BJ (cell line): ENCODE measurements at places on chromosomes 11 and 22.

- no peak for DNase-seq
Measured at GRCh38 chr11:112226831-112227401, 688 bp downstream of the PTS start.

- peak; percentile 3 for DNase-seq
Measured at GRCh38 chr11:16981651-16982194, 32.5 kb downstream of the PLEKHA7 start.

- DNase-seq, result no peak
Measured at GRCh38 chr11:112477581-112478317, 217.1 kb upstream of the PLET1 start.

DNA sequence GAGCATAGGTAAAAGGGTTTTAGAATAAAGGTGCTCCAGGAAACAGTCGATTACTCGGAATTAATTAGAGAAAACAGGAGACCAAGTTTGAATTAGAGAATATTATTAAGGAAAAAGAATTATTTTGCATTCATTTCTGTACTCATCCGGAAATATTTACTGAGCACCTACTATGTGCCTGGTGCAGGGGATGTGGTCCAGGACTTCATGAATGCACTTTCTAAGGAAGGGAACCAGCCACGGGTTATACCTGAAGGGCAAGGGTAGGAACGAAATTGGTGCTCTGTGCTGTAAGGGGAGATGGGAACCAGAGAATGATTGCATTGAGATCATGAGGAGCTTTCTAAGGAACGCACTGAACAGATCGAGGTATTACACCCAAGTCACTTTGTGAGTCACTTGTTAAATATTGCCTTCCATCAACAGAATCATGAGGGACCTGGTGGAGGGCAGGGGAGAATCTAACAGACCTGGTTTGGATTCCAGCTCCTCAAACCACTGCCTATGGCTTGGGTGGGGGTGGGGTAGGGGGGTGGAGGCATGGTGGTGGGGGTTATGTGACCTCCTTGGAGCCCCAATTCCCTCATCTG lies 40.9 kb downstream of the C11orf96 start:
- no peak for DNase-seq

GRCh38 chr11:62925745-62926679 lies 4.8 kb upstream of the CHRM1 start:
- no peak for DNase-seq

- DNase-seq, result no peak
Measured at GRCh38 chr11:113182288-113182687, 132.1 kb upstream of the TTC12 start.

- no peak for DNase-seq
Measured at GRCh38 chr11:85749884-85750283, 61.1 kb downstream of the SYTL2 start.

- no peak for DNase-seq
Measured at GRCh38 chr11:48051217-48051830, 71.0 kb downstream of the PTPRJ start.

DNA sequence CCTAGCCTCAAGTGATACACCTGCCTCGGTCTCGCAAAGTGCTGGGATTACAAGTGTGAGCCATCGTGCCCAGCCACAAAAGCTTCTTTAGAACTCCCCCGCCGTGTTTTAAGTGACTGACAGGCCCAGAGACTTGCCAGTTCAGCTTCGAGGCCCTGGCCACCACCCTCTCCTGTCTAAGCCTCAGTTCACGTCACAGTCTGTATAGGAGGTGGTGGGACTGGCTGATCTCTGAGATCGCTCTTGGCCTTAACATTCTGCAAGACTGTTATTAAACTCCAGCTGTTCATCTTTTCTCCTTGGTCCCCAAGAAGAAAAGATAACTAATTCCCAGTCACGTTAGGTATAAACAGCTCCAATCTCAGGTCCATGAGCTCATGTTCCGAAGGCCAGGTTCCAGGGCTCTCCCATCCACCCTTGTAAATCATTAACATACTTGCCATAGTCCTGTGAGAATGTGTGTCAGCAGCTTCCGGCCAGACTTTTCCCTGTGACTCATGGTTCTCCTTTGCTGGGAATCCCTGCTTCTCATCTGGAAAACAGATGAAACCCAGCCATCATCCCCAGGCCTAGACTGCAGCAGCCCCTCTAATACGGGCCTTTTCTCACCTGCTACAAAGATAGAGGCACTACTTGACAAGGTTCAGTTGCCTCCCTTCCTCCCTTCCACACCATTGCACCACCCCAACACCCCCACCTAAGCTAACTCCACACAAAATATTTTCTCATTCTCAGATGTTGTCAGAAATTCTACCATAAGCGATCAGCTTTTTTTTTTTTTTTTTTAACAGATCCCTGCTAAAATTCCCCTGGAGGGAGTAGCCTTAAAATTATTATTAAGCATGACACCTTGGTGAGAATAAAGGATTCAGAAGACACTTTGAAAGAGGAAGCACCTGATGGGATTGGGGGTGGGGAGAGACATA lies 5.6 kb upstream of the KIAA0930 start:
- DNase-seq, result peak; percentile 97

DNA sequence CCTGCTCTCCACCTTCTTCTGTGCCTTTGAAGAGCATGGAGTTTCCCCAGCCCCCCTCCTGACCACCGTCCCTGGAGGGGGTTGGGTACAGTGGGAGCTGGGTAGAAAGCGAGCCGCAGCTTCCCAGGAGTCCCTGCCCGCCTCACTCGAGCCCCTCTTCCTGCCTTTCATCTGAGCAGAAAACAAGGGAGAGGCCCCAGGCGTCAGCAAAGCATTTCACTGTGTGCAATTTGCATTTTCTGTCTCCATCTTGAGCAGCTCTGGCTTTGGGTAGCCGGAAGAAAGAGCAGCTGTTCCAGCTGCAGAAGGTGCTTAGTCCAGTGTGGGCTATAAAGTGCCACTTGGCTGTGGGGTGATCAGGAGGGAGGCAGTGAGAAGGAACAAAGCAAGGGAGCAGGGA lies 229.7 kb downstream of the CEP164 start:
- no peak for DNase-seq

DNA sequence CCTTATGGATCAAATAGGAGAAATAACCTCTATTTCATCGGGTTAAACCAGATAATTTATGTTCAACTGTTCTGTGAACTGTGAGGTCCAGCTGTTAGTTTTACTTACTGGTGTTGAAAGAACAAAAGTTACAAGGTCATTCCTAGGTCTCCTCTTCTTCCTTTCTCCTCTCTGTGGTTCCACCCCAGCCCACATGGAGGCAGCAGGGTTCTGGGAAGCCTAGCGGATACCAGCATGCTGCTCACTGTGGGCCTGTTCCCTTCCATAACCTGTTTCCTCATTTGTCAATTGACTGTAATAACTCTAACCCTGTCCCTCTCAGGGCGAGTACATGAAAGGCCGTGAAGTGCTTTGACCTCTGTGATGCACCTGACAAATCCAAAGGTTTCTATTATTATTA lies 27.8 kb downstream of the RELT start:
- no peak for DNase-seq

- no peak for DNase-seq
Measured at GRCh38 chr11:2763984-2764383, 64.2 kb upstream of the KCNQ1OT1 start.

- no peak for DNase-seq
Measured at GRCh38 chr11:88326099-88326498, 11.4 kb downstream of the CTSC start.

DNA sequence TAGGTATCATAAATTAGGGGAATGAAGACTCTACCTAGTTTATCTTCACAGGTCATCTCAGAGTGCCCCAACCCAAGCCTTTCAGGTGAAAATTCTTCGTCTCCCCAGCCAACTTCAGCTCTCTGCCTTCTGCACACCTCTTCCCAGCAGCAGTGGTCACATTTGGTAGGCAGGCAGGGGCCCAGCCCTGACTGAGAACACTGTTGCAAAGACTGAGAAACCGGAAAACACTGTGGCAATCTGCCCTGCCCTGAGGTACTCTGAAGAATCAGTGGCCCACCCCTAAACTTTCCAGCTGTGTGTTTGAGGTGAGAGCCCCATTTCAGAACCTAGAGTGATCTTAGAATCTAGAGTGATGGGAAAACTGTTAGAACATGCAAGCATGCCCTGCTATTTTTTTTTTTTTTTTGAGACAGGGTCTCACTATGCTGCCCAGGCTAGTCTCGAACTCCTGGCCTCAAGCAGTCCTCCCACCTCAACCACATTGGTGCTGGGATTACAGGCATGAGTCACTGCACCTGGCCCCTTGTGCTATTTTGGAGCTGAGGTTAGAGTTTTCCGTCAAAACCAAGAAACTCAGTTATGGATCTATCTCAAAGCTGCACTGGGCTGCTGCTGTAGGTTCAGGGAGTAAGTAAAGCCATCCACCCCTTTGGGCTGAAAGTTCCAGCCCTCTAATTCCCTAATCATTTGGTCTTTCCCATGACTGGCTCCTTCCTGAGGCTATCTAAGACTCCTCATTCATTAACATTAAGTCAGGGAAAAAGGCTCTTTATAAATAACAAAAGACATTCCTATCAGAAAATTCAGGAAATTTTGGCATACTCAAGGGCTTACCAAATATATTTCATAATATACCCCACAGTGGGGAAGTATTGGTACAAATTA lies 1.7 kb upstream of the LDHA start:
- no peak for DNase-seq

DNA sequence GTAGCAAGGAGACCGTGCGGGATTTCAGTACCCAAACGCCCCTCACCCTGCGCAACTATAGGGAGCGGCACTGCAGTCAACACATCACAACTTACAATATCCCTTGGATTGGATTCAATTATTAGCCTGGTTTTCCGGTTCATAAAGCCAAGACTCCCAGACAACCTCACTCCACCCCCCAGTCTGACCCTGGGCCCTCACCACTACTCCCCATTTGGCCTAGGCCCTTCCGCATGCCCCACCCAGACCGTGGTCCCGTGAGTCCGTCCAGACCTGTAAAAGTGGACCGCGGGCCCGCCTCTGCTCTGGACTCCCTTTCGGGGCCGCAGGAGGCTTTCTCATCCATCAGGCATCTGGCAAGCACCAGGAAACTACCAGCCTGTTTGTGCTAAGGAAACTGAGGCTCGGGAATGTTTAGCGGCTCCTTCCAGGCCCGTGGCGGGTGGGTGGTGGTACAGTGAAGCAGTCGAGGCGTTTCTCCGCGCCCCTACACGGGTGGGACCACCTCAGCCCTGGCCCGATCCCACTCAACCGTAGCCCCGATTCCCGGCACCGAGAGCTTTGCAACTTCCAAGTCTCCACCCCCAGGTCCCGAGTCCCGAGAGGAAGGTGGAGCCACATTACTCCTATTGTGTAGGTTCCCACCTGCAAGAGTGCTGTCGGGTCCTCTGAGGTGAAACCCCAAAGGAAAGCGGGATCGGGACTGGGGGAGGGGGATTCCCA lies 679 bp upstream of the DPP3 start:
- peak; percentile 2 for DNase-seq

DNA sequence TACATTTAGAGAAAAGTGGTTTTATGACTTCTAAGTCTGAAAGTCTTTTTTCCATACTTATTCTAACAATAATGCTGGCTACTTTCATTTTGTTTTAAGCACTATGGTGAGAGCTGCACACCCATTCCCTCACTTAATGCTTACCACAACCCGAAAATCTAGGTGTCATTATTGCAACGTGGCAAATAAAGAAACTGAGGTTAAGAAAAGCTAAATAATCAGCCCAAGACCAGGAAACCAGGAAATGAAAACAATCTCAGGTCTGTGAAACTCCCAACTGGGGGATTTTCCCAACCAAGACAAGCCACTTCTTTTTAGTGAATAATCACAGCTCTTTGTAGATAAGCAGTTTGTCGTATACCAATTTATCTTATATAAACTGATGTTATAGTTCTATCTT lies 126.3 kb downstream of the SLC1A2 start:
- no peak for DNase-seq

- no peak for DNase-seq
Measured at GRCh38 chr11:111421251-111421650, 42.2 kb upstream of the POU2AF1 start.

DNA sequence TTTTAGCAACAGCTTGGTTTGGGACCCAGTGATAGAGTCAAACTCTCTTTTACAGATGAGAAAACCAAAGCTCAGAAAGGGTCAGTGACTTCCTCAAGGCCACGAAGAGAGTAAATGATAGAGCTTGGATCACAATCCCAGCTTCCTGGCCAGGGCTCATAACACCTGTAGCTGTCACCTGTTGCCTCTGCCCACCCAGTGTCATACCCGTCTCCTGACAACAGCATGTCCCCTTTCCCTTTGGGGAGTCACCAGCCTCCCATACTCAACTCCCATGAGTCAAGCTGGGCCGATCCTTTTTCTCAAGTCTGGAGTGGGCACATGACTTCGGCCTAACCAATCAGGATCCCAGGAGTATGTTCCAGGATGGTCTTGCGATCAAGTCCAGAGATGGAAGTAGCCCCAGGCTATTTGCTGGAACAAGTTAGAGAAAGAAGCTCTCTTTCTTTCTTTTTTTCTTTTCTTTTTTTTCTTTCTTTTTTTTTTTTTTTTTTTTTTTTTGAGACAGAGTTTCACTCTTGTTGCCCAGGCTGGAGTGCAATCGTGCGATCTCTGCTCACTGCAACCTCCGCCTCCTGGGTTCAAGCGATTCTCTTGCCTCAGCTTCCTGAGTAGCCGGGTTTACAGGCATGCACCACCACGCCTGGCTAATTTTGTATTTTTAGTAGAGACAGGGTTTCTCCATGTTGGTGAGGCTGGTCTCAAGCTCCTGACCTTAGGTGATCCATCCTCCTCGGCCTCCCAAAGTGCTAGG lies 27.8 kb upstream of the MYH9 start:
- no peak for DNase-seq

DNA sequence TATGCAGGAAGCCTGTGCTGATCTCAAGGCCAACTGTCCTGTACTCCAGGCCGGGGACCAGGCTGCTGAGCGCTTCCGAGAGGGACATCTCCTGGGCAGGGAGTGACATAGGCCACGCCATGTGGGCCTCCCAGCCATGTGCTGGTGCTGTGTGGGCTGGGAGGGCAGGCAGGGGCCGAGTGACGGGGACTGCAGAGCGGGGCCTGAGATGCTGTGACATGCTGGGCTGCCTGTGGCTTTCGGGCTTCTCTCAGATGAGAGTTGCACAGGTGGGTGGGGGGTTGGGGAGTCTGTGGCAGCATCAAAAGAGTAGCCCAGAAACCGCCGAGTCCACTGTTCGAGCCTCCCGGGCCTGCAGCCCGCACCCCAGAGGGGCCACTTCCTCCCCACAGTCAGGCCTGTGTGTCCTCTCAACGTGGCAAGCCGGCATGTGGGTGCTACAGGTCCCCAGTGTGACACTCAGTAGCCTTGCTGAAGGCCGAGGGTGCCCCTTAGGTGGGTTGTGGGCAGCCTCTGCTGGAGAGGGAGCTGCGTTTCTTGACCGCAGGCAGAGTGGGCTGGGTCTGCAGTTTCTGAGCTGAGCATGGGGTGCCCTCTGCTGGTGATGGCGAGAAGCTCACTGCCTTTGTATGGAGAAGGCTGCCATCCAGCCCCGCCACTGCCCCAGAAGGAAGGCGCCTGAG lies 101.2 kb downstream of the BCR start:
- DNase-seq, result no peak

GRCh38 chr11:16082095-16083055 lies 274.0 kb downstream of the SOX6 start:
- DNase-seq, result no peak

GRCh38 chr11:9708544-9708943 lies 44.7 kb downstream of the SWAP70 start:
- DNase-seq, result no peak

- peak; percentile 99 for DNase-seq
Measured at GRCh38 chr11:128026596-128026995, 560.8 kb downstream of the ETS1 start.

GRCh38 chr11:92954003-92954402 lies 15.4 kb upstream of the MTNR1B start:
- no peak for DNase-seq
